ENCODE measurements at places on chromosomes 2 and 18.

DNA sequence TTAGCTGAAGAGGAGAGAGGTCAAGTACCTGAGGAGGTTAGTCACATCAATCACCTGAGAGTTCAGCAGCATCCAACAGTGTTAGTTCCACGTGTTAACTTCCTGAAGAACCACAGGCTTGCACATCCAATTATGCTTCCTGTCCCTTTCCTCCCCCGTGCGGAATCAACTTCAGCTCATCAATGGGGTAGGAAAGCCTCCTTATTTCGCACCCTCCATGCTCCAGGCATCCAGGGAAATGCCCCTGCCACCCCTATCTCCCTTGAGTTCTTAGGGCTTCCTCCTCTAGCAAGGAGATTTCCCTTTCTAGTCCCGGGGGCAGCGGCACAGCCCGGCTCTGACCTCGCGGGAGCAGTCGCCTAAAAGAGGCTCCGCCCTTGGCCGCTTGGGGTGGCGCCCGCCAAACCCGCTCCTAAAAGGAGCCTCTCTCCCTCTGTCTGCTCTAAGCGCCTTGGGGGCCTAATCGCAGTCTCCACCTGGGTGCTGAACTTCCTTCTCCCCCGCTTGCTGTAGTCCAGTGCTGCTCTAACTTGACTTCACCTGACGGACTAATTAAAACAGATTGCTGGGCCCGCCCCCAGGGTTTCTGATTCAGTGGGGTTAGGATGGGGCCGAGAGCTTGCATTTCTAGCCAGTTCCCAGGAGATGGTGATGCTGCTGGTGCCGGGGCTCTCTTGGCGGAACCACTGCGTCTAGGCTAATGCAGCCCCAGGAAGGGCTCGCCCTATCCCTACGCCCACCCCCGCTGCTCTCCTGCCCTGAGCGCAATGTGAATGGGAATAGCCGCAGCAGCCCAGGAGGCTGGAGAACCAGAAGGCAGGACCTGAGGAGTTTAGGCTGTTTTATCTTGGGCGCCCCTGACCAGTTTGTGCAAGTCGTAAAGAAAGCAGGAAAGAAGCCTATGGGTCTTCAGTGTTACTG is 3.4 kb upstream of the TET3 start:
- no peak overlapping the region for H3K4me3 ChIP-seq
- H3K27me3 ChIP-seq = no peaks in the 10 kb centered on the region
- no peak for DNase-seq
- peaks cover 51% of the 10 kb centered on the region for H3K4me1 ChIP-seq

DNA sequence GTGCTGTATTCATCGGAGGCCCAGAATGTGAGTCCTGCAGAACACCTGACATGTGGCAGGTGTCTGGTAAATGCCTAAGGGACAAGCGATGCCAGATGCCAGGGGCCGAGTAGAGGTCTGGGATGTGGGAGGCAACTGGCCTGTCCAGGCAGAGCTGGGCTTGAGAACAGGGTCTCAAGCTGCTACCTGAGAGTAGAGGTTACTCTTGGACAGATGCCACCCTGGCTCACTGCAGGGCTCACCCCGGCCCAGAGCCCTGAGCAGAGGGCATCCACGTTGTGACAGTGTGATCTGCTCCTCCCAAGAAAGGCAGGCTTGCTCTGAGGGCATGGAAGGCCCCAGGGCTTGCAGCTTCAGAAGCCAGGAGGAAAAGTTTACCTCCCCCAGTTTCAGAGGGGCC is 692.0 kb upstream of the ID2 start:
- H3K36me3 ChIP-seq = no peaks in the 10 kb centered on the region
- H3K4me1 ChIP-seq = peaks cover 8% of the 10 kb centered on the region
- H3K27ac ChIP-seq = no peak overlapping the region

DNA sequence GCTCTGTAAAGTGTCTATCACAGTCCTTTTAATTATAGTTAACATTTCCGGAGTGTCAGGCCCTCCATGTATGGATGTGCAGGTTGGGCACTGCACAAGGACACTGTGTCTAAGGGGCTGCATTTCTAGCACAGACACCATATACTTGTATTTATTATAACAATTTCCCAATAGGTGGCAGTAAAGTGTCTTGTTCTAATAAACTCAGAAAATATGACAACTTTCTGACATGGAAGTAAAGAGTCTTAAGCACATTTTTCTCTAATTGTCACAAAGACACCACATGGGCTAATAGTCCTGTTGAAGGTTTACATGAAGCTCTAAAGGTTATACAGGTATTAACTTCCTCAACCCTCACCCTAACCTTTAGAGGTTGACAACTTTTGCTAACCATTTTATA is 156.6 kb downstream of the DYSF start:
- H3K27me3 ChIP-seq = no peaks in the 10 kb centered on the region
- peaks cover 1% of the 10 kb centered on the region for H3K4me1 ChIP-seq
- H3K27ac ChIP-seq = no peak overlapping the region
- H3K36me3 ChIP-seq = no peaks in the 10 kb centered on the region
- no peak overlapping the region for H3K4me3 ChIP-seq
- DNase-seq = no peak

DNA sequence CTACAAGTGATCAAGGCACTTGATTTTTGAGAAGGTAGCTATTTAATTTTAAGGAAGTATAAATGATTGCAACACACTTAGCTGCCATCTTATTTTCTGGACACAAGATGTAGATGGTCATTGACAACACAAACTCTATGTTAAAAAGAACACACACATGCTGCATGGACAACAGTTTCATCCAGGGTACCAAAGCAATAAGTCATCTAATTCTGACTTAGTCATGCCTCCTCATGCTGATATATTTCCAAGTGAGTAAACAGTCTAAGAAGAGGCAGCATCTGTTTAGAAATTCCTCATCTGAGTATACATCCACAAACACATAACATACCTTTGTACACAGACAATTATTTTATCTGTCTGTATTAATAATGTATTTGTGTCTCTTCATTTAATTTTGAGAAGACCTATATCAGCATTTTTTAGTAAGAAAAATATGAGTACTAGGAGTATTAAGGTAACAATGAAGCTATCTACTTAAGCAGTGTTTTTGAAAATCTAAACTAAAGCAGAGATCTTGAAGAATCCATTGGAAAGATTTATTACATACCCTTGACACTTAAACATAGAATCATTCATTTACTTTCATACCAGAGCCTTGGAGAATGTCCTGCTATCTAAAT is 84.9 kb downstream of the SCN1A start:
- no peak overlapping the region for H3K4me3 ChIP-seq
- no peak overlapping the region for H3K27ac ChIP-seq
- no peaks in the 10 kb centered on the region for H3K36me3 ChIP-seq
- DNase-seq = no peak
